Pancreas (tissue), 10 donors: ENCODE measurements at places on chromosomes 5 and 9. TPM values are rescaled to one million over a fixed set of nuclear protein-coding genes. Genes with fewer than 3 reads are reported as not detected.
A peak's percentile ranks its signal among the peaks of the same experiment; 100 is the strongest.

DNA sequence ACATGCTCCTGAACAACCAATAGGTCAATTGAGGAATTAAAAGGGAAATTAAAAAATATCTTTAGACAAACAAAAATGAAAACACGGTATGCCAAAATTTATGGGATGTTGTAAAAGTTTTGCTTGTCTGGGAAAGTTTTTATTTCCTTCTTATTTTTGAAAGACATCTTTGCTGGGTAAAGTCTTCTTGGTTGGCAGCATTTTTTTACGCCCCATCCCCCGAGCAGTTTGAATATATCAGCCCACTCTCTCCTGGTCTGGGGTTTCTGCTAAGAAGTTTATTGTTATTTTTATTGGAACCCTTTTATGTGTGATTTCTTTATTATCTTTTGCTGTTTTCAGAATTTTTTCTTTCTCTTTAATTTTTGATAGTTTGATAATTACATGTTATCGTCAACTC lies 16.3 kb downstream of the XRCC4 start:
- no peak overlapping the region for H3K27ac ChIP-seq
- no peaks in the 10 kb centered on the region for H3K27me3 ChIP-seq
- no peaks in the 10 kb centered on the region for H3K36me3 ChIP-seq
- H3K4me3 ChIP-seq, result no peak overlapping the region

GRCh38 chr5:90434116-90434714 lies 24.7 kb upstream of the CETN3 start:
- peaks cover 1% of the 10 kb centered on the region for H3K4me1 ChIP-seq
- no peaks in the 10 kb centered on the region for H3K27me3 ChIP-seq
- no peaks in the 10 kb centered on the region for H3K36me3 ChIP-seq
- H3K4me3 ChIP-seq, result no peak overlapping the region
- no peak overlapping the region for H3K27ac ChIP-seq

DNA sequence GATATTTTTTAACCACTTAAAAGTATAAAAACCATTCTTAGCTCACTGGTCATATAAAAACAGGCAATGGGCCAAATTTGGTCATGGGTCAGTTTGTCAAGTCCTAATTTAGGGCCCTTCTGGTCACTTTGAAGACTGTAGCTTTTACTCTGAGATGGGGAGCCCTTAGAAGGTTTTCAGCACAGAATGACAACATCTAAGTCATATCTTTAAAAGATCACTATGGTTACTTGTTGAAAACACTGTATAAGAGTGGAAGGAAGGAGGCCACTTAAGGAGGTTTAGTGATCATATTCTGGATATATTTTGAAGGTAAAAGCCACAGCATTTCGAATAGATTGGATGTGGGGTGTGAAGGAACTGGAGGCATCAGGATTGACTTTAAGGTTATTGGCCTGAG lies 76.7 kb downstream of the STRBP start:
- H3K36me3 ChIP-seq, result no peaks in the 10 kb centered on the region
- no peaks in the 10 kb centered on the region for H3K27me3 ChIP-seq
- H3K4me1 ChIP-seq, result no peaks in the 10 kb centered on the region
- no peak for DNase-seq

- no peaks in the 10 kb centered on the region for H3K36me3 ChIP-seq
- no peak for DNase-seq
- H3K4me3 ChIP-seq, result no peak overlapping the region
- no peaks in the 10 kb centered on the region for H3K4me1 ChIP-seq
- no peaks in the 10 kb centered on the region for H3K27me3 ChIP-seq
Measured at GRCh38 chr5:4901924-4902323, 238.2 kb upstream of the ADAMTS16 start.

DNA sequence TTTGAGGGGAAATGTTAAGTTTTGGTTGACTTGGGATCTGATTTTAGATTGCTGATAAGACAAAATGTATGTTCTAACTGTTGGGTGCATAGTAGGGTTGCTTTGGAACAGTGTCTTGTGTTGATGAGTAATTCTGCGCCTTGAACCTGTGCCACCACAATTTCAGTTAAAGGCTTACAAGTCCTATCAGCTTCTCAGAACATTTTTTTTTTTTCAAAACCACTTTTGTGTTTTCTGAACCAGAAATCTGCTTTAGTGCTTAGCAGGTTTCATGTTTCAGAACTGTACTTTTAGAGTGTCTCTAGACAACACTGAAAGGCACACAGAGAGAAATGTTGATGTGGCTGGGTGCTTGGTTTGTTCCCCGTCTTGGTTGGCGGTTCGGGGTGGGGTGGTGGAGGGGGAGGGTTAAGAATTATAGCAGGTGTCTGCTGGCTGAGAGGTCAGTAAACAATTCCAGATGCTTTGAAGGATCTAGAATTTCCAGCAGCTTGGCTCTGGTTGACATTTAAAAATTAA lies 84.6 kb downstream of the ANKRD55 start:
- no peaks in the 10 kb centered on the region for H3K36me3 ChIP-seq
- H3K4me3 ChIP-seq, result no peak overlapping the region
- peak overlapping the region; percentile 28 for H3K27ac ChIP-seq
- H3K27me3 ChIP-seq, result no peaks in the 10 kb centered on the region

DNA sequence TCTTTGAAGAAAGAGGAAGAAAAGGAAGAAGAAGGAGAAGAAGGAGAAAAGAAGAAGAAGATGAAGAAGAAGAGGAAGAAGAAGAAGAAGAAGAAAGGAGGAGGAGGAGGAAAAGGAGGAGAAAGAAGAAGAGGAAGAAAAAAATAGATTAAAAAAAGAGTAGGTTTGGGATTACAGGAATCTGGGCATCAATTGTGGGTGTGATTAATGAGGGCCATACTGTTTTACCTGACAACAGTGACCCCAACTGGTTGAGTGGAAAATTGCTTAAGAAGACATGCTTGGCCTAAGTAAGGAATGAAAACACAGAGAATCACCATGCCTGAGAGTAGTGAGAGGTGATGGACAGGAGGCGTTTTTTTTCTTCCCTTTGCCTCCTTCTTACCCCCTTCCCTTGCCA lies 114.6 kb downstream of the FAM170A start:
- no peak for DNase-seq
- no peak overlapping the region for H3K27ac ChIP-seq
- H3K27me3 ChIP-seq, result no peaks in the 10 kb centered on the region
- H3K4me3 ChIP-seq, result no peak overlapping the region
- H3K4me1 ChIP-seq, result no peaks in the 10 kb centered on the region

- no peak overlapping the region for H3K4me3 ChIP-seq
- no peak for DNase-seq
- no peaks in the 10 kb centered on the region for H3K4me1 ChIP-seq
Measured at GRCh38 chr5:166111021-166111420, 2180.4 kb upstream of the WWC1 start.

DNA sequence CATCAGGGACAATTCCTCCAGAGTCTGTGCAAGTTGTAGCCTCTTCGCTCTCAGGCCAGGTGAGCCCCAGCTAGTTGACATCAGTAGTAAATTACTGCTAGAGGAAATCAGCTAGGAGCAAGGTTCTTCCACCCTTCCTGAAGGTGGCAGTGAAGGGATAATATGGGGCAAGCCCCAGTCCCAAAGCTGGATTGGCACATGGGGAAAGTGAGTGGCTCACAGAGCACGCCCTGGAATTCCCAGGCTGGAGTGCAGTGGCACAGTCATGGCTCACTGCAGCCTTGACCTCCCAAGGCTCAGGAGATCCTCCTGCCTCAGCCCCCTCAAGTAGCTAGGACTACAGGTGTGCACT lies 82.1 kb downstream of the CYFIP2 start:
- H3K4me3 ChIP-seq, result no peak overlapping the region
- no peak overlapping the region for H3K27ac ChIP-seq
- H3K36me3 ChIP-seq, result no peaks in the 10 kb centered on the region
- no peaks in the 10 kb centered on the region for H3K27me3 ChIP-seq

DNA sequence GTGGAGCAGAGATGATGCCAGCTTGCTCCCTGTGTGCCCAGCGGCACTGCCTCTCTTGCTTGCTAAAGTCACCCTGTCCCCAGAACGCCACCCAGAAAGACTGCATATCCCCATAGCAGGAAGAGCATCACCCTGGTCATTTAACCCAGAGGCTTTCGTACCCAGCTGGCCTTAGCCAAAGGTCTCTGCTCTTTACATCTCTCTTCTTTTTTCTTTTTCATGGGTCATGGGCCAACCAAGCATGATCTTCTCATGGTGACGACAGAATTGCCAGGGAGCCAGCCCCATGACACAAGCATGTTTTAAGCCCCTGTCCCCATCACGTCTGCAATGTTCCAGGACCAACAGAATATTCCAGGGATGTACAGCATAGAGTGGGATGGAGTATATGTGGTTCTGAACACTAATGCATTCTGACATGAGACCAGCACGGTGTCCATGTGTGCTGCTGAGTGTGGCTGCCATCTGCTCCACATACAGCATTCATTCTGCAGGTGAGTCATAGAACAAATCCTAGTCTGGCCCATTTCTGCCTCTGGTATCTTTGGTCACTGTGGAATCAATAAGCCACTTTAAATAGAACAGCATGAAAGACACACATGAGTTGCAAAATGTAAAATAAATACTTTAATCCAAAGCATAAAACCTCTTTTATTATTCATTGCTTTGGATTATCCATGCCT lies 203.0 kb downstream of the MED10 start:
- H3K4me3 ChIP-seq, result no peak overlapping the region
- no peaks in the 10 kb centered on the region for H3K36me3 ChIP-seq
- H3K27me3 ChIP-seq, result no peaks in the 10 kb centered on the region
- no peaks in the 10 kb centered on the region for H3K4me1 ChIP-seq

GRCh38 chr9:133778336-133779013 lies 40.3 kb upstream of the SARDH start:
- no peaks in the 10 kb centered on the region for H3K4me1 ChIP-seq
- DNase-seq, result peak; percentile 28
- H3K36me3 ChIP-seq, result peaks cover 38% of the 10 kb centered on the region
- no peaks in the 10 kb centered on the region for H3K27me3 ChIP-seq
- no peak overlapping the region for H3K4me3 ChIP-seq

GRCh38 chr5:1029282-1029944 lies 20.8 kb downstream of the NKD2 start:
- peak; percentile 47 for DNase-seq
- no peaks in the 10 kb centered on the region for H3K4me1 ChIP-seq
- H3K4me3 ChIP-seq, result no peak overlapping the region

DNA sequence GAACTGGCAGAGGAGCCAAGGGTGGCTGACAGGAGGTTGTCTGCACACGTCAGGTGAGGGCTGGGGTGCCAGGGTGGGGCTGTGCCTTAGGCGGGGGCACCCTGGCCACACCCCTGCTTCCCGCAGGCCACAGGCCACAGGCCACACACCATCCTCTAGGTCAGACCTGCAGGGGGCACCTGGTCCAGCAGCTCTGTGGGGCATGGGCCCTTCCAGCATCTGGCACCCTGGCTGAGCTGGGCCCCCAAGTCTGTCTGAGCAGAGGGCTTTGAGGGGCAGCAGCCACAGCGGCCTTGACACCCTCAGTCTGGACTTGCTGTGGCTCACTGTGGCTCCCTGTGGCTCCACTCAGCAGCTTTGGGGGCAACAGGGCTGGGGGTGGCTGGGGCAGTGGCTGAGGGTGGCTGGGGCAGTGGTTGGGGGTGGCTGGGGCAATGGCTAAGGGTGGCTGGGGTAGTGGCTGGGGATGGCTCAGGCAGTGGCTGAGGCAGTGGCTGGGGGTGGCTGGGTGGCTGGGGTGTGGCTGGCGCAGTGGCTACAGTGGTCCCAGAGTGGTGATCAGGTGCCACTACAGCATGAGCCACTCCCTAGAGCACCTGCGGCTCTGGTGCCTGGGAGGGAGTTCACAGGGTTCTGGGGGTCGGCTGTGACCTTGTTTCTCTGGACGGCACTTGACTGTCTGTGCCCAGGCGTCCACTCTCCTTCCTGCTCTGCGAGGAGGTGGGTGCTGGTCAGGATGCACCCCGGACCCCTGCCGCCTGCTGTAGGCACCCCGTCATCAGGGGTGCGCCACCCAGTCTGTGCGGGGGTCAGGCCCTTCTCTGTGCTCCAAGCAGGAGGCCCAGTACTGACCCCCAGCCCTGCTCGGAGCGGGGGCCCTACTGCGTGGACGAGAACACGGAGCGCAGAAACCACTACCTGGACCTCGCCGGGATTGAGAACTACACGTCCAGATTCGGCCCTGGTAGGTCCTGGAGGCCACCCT lies 27.1 kb downstream of the NKD2 start:
- no peak overlapping the region for H3K4me3 ChIP-seq
- peak; percentile 49 for DNase-seq
- no peaks in the 10 kb centered on the region for H3K36me3 ChIP-seq

- no peak overlapping the region for H3K4me3 ChIP-seq
- no peaks in the 10 kb centered on the region for H3K27me3 ChIP-seq
- no peak for DNase-seq
- no peaks in the 10 kb centered on the region for H3K4me1 ChIP-seq
- H3K27ac ChIP-seq, result no peak overlapping the region
Measured at GRCh38 chr5:158752656-158752973, 347.1 kb downstream of the EBF1 start.

DNA sequence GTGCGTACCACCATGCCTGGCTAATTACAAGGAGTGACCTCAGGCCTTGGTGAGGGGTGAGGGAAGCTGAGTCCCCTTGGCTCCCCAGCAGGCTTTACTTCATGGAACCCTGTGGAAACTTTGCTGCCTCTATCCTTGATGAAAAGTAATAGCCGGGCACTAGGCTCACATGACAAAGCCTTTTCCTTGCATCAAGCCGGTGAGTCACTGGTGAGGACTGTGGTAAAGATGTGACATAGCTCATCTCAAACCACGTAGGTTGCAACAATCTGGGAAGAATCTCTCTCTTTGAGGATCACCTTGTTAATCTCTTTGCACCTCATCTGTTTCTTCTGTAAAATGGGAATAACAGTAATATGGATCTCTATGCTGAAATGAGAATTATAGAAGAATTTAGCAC lies 116.3 kb upstream of the SLC25A48 start:
- H3K27me3 ChIP-seq, result no peaks in the 10 kb centered on the region
- H3K27ac ChIP-seq, result no peak overlapping the region
- DNase-seq, result no peak

GRCh38 chr5:162654661-162655405 lies 587.3 kb downstream of the GABRG2 start:
- DNase-seq, result no peak
- no peak overlapping the region for H3K4me3 ChIP-seq
- no peaks in the 10 kb centered on the region for H3K4me1 ChIP-seq
- no peaks in the 10 kb centered on the region for H3K27me3 ChIP-seq
- H3K27ac ChIP-seq, result no peak overlapping the region
- H3K36me3 ChIP-seq, result no peaks in the 10 kb centered on the region

- no peaks in the 10 kb centered on the region for H3K27me3 ChIP-seq
- H3K27ac ChIP-seq, result no peak overlapping the region
- no peaks in the 10 kb centered on the region for H3K4me1 ChIP-seq
Measured at GRCh38 chr5:58107704-58108103, 352.2 kb downstream of the PLK2 start.

DNA sequence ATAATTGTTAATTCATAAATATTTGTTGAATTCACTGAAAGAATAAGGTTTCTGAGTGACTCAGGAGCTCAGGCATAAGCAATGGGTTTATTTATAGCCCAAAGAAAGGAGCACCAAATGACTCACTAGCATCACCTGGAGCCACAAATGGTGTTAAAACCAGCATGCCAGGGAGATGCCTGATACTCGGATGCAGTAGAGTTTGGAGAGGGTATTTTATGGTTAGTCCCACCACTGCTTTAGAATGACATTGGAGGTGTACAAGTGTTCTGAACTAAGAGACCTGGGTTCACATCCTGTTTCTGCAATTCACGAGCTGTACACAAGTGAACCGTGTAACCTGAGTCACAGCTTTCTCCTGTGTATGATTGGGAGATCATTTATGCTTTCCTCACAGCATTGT lies 25.2 kb downstream of the CCL28 start:
- no peak for DNase-seq
- no peaks in the 10 kb centered on the region for H3K4me1 ChIP-seq
- no peak overlapping the region for H3K4me3 ChIP-seq
- no peaks in the 10 kb centered on the region for H3K36me3 ChIP-seq
- H3K27me3 ChIP-seq, result no peaks in the 10 kb centered on the region

The TNFSF8 gene
- 0.19 TPM for total RNA-seq

The KCNV2 gene
- not detected for total RNA-seq

The RFX3 gene
- 5.4 TPM for total RNA-seq

The TAF11L5 gene
- not detected for total RNA-seq

The JADE2 gene
- 42.7 TPM for total RNA-seq

The SNAPC3 gene
- 8.4 TPM for total RNA-seq

The CCNI2 gene
- total RNA-seq, result 0.88 TPM

The PCDHA9 gene
- total RNA-seq, result 0.23 TPM

The ST6GALNAC6 gene
- total RNA-seq, result 26.8 TPM
